ENCODE measurements at places on chromosomes 6 and 20.

GRCh38 chr6:63224179-63224578 lies 12.9 kb downstream of the FKBP1C start:
- DNase-seq = no peak

DNA sequence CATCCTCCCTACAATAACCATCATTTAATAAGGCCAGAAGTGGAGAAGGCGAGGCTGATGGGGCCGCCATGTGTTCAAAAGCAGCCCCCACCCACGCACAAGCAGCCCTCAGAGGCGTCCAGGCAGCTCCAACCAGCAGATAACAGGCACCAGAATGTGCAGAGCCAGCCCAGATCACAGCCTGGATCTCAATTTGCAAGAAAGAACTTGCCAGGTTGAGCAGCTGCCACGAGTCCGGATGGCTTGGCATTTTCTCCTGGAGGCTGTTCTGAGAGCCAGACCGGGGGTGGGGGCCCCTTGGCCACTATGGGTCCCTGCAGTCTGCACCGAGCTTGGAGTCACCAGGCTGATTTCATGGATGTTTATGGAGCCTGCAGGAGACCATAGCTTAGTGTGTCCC lies 338.1 kb downstream of the PREX1 start:
- no peak for DNase-seq

DNA sequence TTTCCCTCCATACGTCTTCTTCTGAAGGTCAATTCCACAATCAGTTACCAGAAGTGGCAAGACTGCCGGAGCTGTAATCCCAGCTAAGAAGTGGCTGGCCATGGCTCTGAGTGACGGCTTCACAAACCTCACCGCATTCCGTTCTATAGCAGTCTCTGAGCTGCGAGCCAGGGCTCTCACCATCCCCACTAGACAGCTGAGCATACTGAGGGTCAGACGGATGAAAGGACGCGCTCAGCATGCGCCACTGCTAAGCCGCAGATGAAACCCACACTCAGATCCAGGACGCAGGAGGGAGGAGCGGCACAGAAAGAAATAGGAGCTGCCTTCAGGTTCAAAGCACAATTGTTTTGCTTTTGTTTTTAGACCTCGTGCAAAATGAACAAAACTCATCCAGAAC lies 97.9 kb downstream of the ANKRD60 start:
- no peak for DNase-seq

DNA sequence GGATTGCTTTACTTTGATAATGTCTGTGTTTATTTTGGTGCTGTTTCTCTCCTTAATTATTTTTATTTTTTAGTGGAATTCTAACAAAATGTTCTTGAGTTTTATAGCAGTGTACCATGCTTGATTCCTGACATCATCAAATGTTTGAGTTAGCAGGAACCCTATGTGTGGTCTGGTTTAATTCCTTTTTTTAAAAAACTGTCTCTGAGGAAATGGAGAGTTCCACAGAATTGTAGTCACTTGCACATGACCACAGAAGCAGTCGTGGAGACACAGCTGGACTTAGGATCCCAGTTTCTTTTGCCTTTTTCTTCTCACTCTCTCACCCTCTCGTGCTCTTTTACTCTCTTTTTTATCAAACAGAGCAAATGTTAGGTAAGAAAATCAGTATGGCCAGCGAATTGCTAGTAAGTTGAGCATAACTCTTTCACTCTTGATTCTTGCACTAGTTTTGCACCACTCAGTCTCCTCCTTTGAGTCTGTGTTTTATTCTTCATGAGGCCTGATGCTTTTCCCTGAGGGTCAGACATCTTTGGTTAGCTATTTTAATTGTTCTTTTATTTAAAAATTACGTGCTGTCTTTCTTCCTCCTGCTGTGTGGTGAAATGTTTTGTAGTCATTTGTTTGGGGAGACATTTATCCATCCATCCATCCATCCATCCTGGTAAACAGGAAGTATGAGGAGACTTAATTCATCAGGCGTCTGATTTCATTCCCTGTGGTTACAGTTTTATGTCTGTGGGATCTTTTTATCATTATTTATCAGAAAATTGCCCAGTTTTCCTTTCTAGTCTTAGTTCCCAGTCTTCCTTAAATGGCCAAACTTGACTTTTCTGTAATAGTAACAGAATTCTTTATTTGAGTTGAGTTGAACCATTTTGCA lies 83.0 kb downstream of the SCAF8 start:
- DNase-seq = no peak

DNA sequence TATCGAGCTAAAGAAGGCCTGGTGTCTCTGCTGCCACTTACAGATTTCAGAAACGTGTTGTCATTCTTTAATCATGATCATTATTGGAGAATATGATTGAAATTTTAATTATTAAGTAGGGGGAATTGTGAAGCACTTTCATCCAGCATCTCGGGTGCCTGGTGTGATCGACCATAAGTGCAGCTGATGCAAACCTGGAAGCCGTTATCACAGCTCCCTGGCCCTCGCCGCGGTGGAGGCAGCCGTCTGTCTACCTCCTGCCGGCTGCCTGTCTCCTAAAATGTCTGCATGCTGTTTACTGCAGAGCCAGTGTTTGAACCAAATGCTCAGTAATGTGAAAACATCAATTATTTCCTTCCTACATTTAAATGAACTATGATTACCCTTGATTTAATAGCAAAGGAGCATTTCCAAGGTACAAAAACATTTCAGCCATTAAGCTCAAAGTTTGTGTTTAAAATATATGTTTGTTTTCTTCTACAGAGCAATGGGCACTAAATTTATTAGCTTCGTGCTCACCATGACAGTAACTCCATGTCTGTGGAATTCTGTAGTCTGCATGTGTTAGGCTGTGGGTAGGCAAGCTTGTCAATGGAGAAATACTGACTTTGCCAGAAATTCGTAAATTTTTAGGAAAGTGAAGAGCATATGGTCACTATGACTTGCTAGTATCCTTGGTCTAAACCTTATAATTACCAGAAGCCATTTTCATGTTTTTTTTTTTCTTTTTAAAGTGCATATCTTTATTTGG lies 184.5 kb upstream of the AGPAT4 start:
- no peak for DNase-seq

GRCh38 chr6:31935021-31935420 lies 7.5 kb downstream of the C2 start:
- DNase-seq = no peak

DNA sequence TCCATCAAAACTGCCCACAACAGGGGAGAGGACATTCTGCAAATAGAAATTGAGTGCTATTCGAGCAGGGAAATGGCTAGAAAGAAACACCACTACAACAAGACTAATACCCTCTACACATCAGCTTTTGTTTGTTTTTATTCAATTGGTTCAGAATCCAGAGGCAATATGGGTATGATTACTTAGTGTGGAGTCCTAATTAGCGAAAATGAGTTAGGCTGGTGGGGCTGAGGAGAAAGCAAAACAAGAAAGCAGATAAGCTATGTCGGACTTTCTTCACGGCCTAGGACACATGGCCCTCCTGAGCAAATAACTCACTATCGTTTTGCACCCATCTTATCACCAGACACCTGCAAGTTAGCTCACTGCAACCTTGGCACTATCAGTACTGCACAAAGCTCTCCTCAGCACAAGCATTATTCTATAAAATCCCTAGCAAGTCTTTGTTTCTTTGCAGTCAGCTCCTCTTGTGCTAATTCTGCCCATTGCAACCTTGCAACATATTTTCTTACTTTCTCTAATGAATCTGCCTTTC lies 31.3 kb upstream of the SH3BGRL2 start:
- DNase-seq = no peak

- DNase-seq = no peak
Measured at GRCh38 chr6:15623276-15624116, 39.3 kb downstream of the DTNBP1 start.

GRCh38 chr6:113953346-113953745 lies 17.6 kb downstream of the HDAC2 start:
- no peak for DNase-seq

GRCh38 chr6:73704260-73704659 lies 8.3 kb downstream of the CD109 start:
- no peak for DNase-seq

GRCh38 chr20:4052139-4052480 lies 36.8 kb upstream of the RNF24 start:
- DNase-seq = no peak

DNA sequence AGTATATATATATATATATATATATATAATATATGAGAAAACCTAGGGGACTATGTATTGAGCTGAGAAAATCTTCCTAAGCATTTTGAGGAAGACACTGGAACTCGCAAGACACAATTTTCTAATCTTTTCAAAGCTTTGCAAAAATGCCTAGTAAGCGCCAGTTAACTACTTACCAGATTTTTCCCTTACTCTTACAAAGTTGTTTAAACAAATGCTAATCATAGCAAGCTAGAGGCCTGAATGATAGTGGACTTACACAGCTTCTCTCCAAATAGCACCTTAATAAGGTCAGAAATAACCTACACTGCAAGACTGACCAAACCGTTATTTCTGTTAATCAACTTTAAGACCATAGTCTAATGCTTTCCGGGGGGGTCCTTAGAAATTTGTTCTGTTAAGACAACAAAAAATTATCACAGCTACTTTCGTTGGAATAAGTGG lies 56.1 kb upstream of the HFE start:
- DNase-seq = no peak

GRCh38 chr20:1867495-1868260 lies 27.5 kb upstream of the SIRPA start:
- no peak for DNase-seq

DNA sequence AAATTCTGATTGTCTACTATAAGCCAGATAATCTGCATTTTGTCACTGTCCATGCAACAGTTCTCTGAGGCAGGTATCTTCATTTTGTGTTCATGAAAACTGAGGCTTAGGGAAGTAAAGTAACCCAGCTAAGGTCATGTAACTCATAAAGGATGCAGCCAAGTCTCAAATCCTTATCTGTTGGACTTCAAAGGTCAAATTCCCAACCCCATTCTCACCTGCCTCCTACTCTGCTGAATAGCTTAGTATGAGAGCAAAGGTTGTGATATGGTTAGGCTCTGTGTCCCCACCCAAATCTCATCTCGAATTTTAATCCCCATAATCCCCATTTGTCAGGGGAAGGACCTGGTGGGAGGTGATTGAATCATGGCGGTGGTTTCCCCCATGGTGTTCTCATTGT lies 90.1 kb downstream of the KLHL32 start:
- no peak for DNase-seq

- no peak for DNase-seq
Measured at GRCh38 chr20:19549896-19550295, 208.2 kb upstream of the RIN2 start.

DNA sequence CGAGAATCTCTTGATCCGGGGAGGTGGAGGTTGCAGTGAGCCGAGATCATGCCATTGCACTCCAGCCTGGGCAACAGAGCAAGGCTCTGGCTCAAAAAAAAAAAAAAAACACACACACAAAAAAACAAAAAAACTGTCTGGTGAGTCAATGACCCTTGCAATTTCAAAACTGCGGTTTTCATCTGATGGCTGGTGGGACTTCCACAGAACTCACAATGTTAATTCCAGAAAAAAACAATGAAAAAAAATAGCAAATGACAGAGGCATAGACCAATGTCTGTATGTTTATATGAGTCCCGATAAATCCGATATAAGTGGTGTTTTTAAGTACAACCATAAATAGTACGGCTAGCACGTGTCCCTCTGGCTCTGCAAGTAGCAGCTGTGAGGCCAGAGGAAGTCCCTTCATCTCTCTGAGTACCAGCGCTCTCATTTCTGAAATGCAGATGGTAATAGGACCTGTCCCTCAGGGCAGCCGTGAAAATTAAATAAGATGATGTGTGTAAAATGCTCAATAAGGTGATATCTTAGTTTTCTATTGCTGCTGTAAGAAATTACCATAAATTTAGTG lies 21.9 kb upstream of the PTPN1 start:
- no peak for DNase-seq

- no peak for DNase-seq
Measured at GRCh38 chr20:21640556-21640955, 64.9 kb upstream of the PAX1 start.

DNA sequence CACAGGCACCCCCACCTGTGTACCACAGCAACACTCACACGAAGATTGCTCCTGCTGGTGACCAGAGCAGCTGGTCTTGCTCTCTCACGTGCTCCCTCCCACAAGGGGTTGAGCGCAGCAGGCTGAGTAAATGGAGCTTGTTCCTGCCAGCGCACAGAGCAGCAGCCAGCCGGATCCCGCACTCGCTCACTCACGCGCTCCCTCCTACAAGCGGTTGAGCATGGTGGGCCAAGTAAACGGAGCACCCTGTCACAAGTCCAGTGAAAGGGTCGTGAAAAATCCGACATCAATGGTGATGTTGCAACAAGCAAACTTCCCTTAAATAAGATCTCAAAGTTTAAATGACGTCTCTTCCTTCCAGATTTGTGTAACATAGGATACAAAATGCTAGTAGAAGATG lies 313.7 kb downstream of the FOXC1 start:
- DNase-seq = no peak

GRCh38 chr6:8845690-8846089 lies 410.3 kb upstream of the SLC35B3 start:
- DNase-seq = no peak

DNA sequence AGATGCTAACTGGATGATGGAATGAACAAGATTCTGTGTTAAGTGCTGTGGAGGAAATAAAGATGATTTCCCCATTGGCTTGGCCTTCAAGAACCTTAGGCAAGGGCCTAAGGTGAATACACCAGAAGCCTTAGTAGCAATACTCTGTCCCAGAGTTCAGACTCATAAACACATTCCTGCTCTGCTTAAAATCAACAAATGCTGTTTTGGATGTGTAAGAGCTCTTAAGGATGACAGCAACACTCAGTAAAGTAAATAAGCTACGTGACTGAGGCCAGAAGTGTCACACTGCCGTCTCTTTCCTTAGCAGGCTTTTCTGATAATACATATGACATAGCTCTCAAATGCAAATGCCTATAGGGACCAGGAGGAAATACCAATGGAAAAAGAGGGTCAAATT lies 90.6 kb downstream of the EYA2 start:
- no peak for DNase-seq

- no peak for DNase-seq
Measured at GRCh38 chr6:170153436-170154319, 137.2 kb downstream of the DLL1 start.

DNA sequence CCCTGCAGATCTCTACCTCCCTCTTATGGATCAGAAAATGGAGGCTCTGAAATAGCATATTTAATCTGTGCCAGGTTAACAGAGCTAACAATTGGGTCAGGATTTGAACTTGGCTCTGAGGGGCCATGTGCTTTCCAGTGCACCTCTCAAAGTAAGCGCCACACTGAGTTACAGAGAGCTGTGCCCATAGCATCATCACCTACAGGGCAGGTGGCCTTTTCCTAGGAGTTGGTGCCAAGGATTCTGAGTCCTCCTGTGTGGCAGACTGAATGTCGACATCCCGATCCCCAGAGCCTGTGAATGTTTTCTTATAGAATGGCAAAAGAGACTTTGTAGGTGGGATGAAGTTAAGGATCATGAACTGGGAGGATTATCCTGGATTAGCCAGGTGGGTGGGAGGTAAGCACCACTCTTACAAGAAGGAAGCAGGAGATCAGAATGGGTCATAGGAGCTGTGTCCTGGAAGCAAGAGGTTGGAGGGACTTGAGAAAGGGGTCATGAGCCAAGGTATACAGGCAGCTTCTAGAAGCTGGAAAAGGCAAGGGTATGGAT lies 68.0 kb upstream of the TBC1D7 start:
- no peak for DNase-seq
